ENCODE measurements at places on chromosomes 4 and X. TPM values are rescaled to one million over a fixed set of nuclear protein-coding genes. Genes with fewer than 3 reads are reported as not detected.

The DNAAF6 gene
- total RNA-seq: 0.92 TPM

The CLDN34 gene
- total RNA-seq: not detected

The SCD5 gene
- 252 TPM for total RNA-seq

The JADE3 gene
- 9.5 TPM for total RNA-seq

The LUZP4 gene
- total RNA-seq: not detected

The GATA1 gene
- total RNA-seq: not detected

The SLC6A14 gene
- total RNA-seq: not detected

The ARFIP1 gene
- 39.9 TPM for total RNA-seq

The NAA15 gene
- 41.1 TPM for total RNA-seq

The C1QTNF7 gene
- 0.69 TPM for total RNA-seq

The HSD17B13 gene
- 0.69 TPM for total RNA-seq

The TKTL2 gene
- total RNA-seq: 0.46 TPM

The TRMT2B gene
- 9.7 TPM for total RNA-seq

The PRR32 gene
- not detected for total RNA-seq

The PROM1 gene
- 26.5 TPM for total RNA-seq

The GSX2 gene
- 3.2 TPM for total RNA-seq

The SPON2 gene
- total RNA-seq: 5.1 TPM

The OCIAD2 gene
- total RNA-seq: 30.2 TPM

The FAM149A gene
- total RNA-seq: 36.4 TPM

The BEX1 gene
- 172 TPM for total RNA-seq

The TIGD4 gene
- 7.2 TPM for total RNA-seq

The CENPVL2 gene
- 6.7 TPM for total RNA-seq

The EDA gene
- total RNA-seq: 4.4 TPM

The PTCHD1 gene
- total RNA-seq: 11.5 TPM

All from diencephalon (tissue), 1 donor.